Right lobe of liver (tissue), 6 donors: ENCODE measurements at places on chromosomes 3 and 15. TPM values are rescaled to one million over a fixed set of nuclear protein-coding genes. Genes with fewer than 3 reads are reported as not detected.

FBXL2 gene
- 0.29 TPM for total RNA-seq

STAC gene
- 1.2 TPM for total RNA-seq

MYZAP gene
- total RNA-seq, result 0.62 TPM

DNA sequence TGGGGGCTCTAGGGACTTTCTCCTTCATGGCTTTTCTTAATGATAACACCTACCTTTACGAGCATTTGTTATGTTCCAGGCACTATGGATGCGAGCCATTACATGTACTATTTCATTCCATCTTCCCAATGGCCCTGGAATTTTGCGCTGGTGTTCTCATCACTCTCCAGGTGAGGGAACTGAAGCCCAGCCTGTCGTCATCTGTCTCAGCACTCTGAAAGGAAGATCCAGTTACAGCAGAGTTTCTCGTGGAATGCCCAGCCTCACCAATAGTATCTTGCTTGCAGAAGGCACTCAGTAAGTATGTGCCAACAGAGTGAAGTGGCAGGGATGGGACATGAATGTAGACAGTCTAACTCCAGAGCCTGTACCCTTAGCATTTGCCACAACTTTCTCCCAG, 56.8 kb downstream of the NOX5 start:
- no peaks in the 10 kb centered on the region for H3K36me3 ChIP-seq
- DNase-seq, result no peak
- no peak overlapping the region for H3K27ac ChIP-seq
- peaks cover 9% of the 10 kb centered on the region for H3K4me1 ChIP-seq

DNA sequence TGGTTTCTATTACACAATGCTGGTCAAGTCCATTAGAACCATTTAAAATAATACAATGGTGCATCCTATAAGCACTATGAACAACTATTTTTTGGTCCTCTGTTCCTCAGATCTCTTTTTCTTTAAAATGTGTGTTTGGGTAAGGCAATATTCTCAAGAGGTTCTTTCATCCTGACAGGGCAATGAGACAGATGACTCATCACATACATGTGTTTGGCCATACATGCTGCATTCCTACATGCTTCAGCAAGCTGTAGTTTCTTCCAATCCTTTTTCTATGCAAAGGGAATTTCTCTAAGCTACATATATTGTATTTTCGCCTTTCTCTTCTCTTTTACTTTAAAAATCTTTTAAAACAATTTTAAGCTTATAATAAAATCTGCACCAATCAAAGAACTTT, 52.7 kb downstream of the OTOL1 start:
- no peaks in the 10 kb centered on the region for H3K36me3 ChIP-seq
- no peak for DNase-seq
- H3K4me3 ChIP-seq, result no peak overlapping the region
- H3K4me1 ChIP-seq, result no peaks in the 10 kb centered on the region
- H3K27ac ChIP-seq, result no peak overlapping the region

DNA sequence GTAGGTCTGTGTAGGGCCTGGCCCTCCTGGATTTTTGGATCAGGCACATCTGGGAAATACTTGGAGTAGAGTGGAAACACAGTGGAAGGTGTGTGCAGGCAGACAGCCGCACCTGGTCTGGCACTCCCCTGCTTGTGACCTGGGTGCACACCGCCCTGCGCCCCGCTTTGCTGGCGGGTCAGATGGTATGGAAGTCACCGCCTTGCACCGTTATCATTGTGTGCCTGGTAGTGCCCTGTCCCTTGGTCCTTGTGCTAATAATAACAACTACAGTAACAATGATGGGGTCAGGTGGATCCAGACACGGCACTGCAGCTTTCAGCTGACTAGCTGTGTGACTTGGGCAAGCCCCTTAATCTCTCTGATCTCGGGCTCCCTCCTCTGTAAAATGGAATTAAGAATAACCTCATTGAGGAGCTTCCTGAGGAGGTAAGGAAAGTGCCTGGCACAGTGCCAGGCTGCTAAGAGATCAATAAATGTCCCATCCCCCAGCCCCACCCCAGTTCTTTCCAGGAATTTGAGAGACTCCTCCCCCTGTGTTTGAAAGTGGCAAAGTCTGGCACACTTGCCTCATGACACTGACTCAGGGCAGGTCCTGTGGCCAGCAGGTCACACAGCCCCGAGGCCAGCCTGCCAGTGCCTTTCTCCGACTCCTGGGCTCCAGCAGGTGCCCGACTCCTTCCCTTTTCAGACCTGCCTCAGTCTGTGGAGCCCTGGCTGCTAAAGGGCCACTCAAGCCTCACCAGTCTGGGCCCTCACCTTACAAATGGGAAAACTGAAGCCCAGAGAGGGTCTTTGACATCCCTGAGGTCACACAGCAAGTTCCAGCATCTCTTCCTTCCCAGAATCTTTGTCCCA, 9.8 kb downstream of the ISG20 start:
- no peaks in the 10 kb centered on the region for H3K36me3 ChIP-seq
- DNase-seq, result peak; percentile 80
- H3K4me1 ChIP-seq, result peaks cover 21% of the 10 kb centered on the region
- H3K27ac ChIP-seq, result peak overlapping the region; percentile 21
- no peaks in the 10 kb centered on the region for H3K27me3 ChIP-seq

- peak; percentile 42 for DNase-seq
- H3K4me1 ChIP-seq, result peaks cover 54% of the 10 kb centered on the region
- H3K4me3 ChIP-seq, result no peak overlapping the region
- peak overlapping the region; percentile 70 for H3K27ac ChIP-seq
- H3K27me3 ChIP-seq, result no peaks in the 10 kb centered on the region
- no peaks in the 10 kb centered on the region for H3K36me3 ChIP-seq
These were observed 7.7 kb downstream of the ITIH1 start for GRCh38 chr3:52784931-52785590.

GRCh38 chr3:42229266-42229941, 36.6 kb downstream of the CCK start:
- H3K36me3 ChIP-seq, result no peaks in the 10 kb centered on the region
- H3K27ac ChIP-seq, result no peak overlapping the region
- H3K4me1 ChIP-seq, result no peaks in the 10 kb centered on the region
- no peaks in the 10 kb centered on the region for H3K27me3 ChIP-seq

DNA sequence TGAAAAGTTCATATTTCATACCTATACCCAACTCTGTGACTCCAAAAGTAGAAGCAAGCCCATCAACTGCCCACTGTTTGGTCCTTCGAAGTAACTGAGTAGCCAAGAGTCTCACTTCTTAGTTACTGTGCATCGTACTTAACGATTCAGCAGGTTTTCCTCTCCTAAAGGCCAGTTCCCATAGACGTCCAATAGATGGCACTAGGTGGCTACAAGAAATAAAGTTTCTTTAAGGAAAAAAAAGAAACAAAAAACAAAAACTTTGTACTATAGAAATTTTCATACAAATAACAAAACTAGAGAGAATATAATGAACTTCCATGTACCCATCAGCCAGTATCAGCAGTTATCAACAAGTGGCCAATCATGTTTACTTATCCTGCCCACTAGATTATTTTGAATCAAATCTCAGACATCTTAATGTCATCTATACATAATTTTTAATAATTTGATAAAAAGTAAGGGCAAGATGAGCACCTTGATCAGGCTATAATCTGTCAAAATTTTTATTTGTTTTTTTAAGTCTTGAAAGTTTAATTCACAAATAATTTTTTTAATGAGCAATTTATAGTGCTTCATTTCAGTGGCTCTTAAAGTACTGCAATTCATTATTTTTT, 63.8 kb upstream of the ACP3 start:
- H3K27ac ChIP-seq, result no peak overlapping the region
- no peaks in the 10 kb centered on the region for H3K27me3 ChIP-seq

DNA sequence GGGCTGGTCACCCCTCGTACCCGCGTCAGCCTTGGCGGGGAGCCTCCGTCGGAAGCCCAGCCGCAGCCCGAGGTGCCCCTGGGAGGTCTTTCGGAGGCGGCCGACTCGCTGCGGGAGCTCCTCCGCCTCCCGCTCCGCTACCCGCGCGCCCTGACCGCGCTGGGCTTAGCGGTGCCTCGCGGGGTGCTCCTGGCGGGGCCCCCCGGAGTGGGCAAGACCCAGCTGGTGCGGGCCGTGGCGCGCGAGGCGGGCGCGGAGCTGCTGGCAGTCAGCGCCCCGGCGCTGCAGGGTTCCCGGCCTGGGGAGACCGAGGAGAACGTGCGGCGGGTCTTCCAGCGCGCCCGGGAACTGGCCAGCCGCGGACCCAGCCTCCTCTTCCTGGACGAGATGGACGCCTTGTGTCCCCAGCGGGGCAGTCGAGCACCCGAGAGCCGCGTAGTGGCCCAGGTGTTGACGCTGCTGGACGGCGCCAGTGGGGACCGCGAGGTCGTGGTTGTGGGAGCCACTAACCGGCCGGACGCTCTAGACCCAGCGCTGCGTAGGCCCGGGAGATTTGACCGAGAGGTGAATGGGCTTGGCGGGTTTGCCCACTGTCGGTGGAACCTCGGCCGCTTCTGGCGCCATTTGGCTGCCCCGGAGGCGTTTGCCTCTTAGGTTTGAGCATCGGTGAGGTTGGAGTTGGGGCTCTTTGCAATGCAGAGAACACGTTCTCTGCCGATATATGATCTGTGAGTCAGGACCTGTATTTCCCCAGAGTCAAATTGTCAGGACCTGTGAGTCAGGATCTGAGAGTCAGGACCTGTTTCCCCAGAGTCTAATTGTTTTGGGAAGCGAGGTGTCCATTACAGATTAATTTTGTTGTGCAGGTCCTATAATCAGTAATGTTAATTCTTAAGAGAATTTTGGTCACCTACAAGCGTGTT, 24.9 kb upstream of the GATM start:
- H3K27me3 ChIP-seq, result no peaks in the 10 kb centered on the region
- no peaks in the 10 kb centered on the region for H3K4me1 ChIP-seq
- peak overlapping the region; percentile 84 for H3K27ac ChIP-seq
- H3K4me3 ChIP-seq, result peak overlapping the region; percentile 87
- H3K36me3 ChIP-seq, result no peaks in the 10 kb centered on the region

DNA sequence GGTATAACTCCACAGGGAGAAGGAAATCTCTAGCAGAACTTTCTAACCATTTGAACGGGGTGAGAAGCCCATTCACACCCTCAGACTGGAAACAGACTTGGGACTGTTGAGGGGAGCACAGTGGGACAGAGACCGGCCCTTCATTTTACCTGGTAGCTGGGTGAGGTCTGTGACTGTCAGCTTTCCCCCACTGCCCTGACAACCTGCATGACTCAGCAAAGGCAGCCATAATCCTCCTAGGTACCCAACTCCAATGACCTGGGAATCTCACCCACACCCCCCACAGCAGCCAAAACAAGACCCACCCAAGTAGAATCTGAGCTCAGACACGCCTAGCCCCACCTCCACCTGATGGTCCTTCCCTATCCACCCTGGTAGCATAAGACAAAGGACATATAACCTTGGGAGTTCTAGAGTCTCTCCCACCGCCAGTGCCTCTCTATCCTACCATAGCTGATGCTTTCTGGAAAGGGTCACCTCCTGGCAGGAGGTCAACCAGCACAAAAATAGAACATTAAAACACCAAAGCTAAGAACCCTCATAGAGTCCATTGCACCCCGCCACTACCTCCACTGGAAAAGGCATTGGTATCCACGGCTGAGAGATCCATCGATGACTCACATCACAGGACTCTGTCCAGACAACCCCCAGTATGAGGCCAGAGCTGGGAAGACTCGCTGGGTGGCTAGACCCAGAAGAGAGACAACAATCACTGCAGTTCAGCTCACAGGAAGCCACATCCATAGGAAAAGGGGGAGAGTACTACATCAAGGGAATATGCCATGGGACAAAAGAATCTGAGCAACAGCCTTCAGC, 28.0 kb downstream of the SENP7 start:
- peaks cover 3% of the 10 kb centered on the region for H3K36me3 ChIP-seq
- no peak for DNase-seq
- no peaks in the 10 kb centered on the region for H3K27me3 ChIP-seq
- no peaks in the 10 kb centered on the region for H3K4me1 ChIP-seq

DNA sequence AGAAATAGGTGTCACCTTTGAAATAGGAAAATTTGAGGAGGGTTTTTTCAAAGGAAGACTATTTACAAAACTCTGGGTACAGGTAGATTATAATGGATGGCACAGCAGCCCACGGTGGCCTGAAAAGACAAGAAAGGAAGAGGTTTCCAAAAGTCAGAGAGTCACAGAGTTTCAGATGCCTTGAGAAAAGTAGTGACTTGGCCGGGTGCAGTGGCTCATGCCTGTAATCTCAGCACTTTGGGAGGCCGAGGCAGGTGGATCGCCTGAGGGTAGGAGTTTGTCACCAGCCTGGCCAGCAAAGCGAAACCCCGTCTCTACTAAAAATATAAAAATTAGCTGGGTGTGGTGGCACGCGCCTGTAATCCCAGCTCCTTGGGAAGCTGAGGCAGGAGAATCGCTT, 35.2 kb downstream of the OSTN start:
- H3K4me3 ChIP-seq, result no peak overlapping the region
- DNase-seq, result no peak
- no peaks in the 10 kb centered on the region for H3K27me3 ChIP-seq
- no peak overlapping the region for H3K27ac ChIP-seq
- H3K36me3 ChIP-seq, result no peaks in the 10 kb centered on the region

DNA sequence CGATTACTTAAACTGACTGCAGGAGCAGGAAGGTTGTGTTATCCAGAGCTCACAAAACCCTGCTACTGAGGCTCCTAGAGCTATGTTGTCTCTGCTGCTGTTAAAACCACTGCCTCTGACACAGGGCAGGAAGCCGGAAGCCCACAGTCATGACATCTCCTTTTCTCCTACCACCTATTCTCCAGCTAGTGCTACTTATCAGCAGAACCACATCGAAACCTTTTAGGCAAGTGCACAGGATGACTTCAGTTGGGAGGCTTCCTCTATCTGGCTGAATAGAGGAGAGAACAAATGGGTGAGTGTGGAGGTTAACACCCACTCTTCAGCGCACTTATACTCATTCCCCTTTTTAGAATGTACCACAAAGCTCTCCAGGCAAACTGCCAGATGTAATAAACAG, 638.0 kb downstream of the OTOL1 start:
- H3K36me3 ChIP-seq, result no peaks in the 10 kb centered on the region
- no peak for DNase-seq
- no peaks in the 10 kb centered on the region for H3K4me1 ChIP-seq
- no peak overlapping the region for H3K27ac ChIP-seq

DNA sequence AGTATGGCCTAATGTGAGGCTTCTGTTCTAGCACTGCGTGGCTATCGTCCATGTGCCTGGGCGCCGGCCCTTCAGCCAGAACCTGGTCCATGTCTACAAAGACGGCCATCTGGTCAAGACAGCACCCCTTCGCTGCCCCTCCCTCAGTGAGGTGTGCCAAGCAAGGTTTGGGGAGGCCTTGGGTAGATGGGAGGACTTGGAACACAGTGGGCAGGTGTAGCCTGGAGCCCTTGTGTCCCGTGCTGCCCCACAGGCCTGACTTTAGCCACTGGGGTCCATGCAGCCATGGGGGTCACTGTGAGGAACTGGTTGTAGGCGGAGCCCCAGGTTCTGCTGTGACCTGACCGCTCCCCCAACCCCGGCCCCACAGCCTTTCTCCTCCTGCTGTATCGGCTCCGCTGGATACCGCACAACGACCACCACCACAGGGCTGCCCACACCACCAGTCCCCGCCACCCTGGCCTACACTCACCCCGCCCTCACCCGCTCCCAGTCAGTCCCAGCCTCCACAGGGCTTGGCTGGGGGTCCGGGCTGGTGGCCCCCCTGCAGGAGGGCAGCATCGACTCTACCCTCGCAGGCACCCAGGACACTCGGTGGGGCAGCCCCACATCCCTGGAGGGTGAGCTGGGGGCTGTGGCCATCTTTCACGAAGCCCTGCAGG, 16.6 kb downstream of the NBEAL2 start:
- H3K27ac ChIP-seq, result no peak overlapping the region
- peak; percentile 21 for DNase-seq
- no peaks in the 10 kb centered on the region for H3K27me3 ChIP-seq
- no peaks in the 10 kb centered on the region for H3K36me3 ChIP-seq
- no peak overlapping the region for H3K4me3 ChIP-seq
- H3K4me1 ChIP-seq, result no peaks in the 10 kb centered on the region

GRCh38 chr3:197088370-197088769, 58.8 kb upstream of the MELTF start:
- no peaks in the 10 kb centered on the region for H3K36me3 ChIP-seq
- H3K4me3 ChIP-seq, result no peak overlapping the region
- DNase-seq, result no peak
- H3K27me3 ChIP-seq, result no peaks in the 10 kb centered on the region
- H3K4me1 ChIP-seq, result no peaks in the 10 kb centered on the region
- H3K27ac ChIP-seq, result no peak overlapping the region
